ENCODE measurements at places on chromosomes 4 and X. TPM values are rescaled to one million over a fixed set of nuclear protein-coding genes. Genes with fewer than 3 reads are reported as not detected.

MAGEA12 gene
- total RNA-seq, result not detected

HEPH gene
- 65.0 TPM for total RNA-seq

DNA sequence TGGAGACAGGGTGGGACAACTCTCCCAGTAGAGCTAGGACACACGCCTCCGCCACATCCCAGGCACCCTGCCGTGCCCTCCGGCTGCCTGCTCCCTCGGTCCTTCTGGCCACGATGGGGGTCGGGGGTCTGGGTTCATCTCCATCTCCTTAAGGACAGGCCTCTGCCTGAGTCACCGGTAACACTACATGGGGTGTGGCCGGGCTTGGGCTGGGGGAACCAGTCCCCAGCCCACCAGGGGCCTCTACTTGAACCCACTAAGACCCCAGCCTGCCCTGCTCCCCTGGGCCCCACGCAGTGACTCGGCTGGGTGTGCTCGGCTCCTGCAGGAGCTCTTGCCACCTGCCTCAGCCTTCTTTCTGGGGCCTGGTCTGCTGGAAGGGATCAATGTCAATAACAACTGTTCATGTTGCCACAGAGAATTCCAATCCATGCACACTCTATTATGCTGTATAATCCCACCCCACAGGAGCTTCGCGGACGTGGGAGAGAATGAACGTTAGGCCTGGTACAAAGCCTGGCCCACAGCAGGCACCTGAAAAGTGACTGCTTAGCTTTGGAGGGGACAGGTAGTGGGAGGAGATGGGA lies 177.7 kb upstream of the PSAPL1 start:
- DNase-seq, result no peak

- DNase-seq, result no peak
Measured at GRCh38 chrX:104430742-104431119, 135.3 kb upstream of the IL1RAPL2 start.

DNA sequence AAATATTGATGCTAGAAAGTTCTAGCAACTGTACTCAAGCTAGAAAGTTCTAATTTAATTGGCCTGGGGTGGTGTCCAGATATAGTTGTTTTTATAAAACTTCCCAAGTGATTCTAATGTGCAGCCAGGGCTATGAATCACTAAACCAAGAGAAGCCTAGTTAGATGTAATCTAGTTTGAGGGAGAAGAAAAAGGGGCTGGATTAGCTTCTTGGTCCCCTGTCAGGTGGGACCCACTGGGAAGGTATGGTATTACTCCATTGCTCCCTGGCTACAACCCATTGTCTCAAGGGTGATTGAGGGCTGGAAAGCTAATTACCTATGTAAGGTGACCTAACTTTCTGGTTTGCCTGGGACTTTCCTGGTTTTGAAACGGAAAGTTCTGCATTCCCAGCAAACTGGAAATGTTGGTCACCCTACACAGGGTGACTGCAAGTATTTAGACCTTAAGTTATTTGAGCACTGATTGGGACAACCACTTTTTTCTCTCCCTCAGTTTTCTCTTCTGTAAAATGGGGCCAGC lies 23.9 kb upstream of the MSN start:
- DNase-seq, result no peak

DNA sequence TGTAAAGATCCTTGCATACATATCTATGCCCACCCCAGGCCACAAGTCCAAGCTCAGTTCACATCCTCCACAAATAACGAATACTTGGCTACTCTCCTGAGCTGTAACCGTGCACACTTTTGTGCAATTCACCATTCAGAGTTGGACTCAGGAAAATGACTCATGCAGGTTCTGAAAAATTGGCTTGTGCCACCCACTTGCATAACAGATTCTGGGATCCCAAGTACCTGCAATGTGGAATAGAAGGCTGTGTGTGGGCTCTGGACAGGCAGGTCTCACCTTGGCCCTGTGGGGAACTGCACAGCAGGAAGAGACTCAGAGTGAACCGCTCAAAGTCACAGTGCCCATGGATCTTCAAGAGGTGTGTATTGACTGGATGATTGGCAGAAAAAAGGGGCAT lies 502.7 kb downstream of the PACRGL start:
- DNase-seq, result no peak

- no peak for DNase-seq
Measured at GRCh38 chrX:117996918-117997480, 119.6 kb downstream of the KLHL13 start.

DNA sequence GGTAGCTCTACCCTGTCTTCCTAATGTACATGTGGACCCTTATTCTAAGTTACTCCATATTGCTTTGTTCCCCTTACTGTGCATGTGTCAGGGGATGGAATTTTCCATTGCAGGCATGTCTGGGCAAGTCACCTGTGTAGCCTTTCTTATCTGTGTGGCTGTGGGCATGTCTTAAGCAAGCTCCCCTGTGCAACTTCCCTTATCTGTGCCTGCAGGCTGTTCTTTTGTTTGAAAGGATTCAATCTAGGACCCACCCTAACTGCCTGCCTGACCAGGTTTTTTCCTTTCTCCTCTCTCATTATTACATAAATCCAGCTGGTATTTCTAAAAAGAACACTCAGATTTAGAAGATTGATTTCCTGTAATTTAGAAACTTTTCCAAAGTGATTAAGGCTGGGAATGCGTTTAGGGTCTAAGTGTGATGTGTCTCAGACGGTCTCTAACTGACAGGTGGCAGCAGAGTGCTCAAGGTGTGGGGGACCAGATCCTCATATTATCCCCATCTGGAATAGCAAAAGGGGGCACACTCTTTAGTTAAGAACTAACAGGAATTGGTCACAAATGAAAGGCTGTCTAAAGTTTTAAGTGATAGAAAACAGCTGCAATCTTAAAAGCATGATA lies 198.9 kb upstream of the PPP1R2C start:
- DNase-seq, result no peak
